CD4-positive, alpha-beta T cell treated with Interleukin-4 for 1 hour (primary cell): ENCODE measurements at places on chromosomes 4 and X.

DNA sequence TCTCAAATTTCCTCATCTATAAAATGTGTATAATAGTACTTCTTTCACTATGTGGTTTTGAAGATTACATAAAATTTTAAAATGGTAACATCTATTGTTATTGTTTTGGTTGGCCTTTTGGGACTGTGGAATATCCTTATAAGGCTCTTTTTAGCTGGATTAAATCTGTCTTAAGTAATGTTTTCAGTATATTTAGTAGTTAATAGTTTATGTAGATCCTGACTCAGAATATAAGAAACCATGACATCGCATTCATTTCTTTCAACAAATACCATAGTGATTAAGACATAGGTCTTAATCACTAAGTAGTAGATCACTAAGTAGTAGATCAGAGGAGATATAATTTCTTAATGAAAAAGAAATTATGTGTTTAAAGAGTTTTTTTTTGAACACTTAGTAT lies 48.5 kb downstream of the MRPL1 start:
- DNase-seq = no peak

- no peak for DNase-seq
These were observed 91.2 kb downstream of the LPAR4 start for GRCh38 chrX:78838709-78839108.

- DNase-seq = no peak
These were observed 381.9 kb downstream of the RAB28 start for GRCh38 chr4:13102092-13102742.

GRCh38 chr4:66340286-66340893 lies 670.1 kb upstream of the EPHA5 start:
- DNase-seq = no peak

GRCh38 chr4:153257991-153258390 lies 53.7 kb downstream of the TRIM2 start:
- DNase-seq = no peak

DNA sequence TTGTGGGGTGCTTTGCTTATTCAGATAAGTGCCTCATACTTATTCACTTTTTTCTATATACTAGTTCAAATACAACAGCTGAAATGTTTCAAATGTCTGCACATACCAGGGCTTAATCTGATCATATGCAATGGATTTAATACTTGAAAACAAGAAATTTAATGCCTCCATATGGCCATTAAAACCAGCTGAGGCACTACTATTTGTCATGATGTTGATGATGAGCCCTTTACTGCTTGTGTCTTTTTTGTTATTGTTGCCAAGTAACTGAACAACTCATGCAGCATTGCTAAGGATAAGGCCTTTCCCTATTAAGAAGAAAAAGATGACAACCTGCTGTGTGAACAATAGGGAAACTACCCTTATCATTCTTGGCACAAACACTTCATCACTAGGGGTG lies 52.5 kb downstream of the MAGEB10 start:
- no peak for DNase-seq

- no peak for DNase-seq
These were observed 89.5 kb upstream of the VEGFC start for GRCh38 chr4:176882206-176882605.

DNA sequence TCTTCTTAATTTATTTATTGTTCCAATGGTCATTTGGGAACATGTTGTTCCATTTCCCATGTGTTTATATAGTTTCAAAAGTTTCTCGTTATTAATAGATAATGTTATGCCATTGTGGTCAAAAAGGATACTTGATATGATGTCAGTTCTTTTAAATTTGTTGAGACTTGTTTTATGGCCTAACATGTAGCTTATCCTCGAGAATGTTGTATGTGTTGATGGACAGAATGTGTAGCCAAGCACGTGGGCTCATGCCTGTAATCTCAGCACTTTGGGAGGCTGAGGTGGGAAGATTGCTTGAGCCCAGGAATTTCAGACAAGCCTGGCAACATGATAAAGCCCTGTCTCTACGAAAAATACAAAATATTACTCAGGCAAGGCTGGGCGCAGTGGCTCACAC lies 168.5 kb upstream of the USP38 start:
- DNase-seq = no peak

DNA sequence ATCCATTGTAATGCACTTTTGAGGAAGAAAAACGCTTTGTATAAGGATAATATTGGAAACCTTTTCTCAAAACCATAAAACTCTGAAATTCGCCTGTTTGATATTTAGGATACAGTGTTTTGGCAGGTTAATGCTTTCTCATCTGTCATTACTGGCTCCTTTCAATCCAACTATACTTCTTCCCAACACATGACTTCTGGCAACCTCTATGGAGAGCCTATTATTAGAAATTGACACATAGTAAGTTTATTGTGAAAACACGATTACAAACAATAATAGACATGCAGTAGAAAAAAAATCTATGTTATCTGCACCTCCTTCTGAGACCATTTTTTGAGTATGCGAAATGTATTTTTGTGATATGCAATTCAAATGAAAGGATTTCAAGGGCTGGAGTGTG lies 4.6 kb upstream of the KLHL34 start:
- no peak for DNase-seq

DNA sequence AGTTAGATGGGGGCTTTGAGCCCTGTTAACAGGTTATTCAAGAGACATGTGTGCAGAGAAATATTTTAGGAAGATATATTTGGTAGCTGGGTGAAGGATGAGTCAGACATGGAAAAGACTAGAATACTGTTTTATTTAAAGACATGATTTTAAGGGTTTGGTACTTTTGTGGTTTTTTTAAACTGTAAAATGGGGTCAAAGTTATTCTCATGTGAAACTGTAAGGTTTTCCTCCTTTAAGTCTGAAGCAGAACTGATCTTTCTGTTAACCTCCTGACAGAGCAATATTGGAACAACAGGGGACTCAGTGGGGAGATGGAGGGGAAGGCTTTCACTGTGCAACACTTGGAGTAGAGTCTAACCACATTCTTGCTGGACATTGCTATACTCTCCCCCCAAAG lies 112.4 kb upstream of the LSM6 start:
- DNase-seq = no peak

- no peak for DNase-seq
These were observed 111.8 kb downstream of the EFNB1 start for GRCh38 chrX:68940601-68941000.

- no peak for DNase-seq
These were observed 272.5 kb downstream of the DCTD start for GRCh38 chr4:182644683-182645050.

- no peak for DNase-seq
These were observed 56.4 kb downstream of the DCX start for GRCh38 chrX:111355523-111356115.

- DNase-seq = no peak
These were observed 31.9 kb downstream of the APLN start for GRCh38 chrX:129622757-129623301.

DNA sequence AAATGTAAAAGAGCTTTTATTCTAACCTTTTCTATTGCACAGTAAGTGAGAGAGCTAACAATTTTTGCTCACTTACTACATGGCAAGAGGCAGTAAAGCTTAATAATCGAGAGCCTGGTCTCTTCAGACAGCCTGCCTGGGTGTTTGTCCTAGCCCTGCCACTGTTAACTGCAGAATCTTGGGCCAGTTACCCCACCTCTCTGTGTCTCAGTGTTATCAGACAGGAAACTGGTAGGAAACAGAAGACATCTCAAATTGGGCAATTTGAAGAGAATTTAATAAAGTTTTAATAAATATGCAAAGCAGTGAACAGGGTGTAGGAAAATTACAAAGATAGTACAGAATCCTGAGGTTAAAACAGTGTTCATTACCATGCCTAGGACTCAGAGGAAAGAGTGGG lies 13.4 kb downstream of the STAP1 start:
- no peak for DNase-seq

DNA sequence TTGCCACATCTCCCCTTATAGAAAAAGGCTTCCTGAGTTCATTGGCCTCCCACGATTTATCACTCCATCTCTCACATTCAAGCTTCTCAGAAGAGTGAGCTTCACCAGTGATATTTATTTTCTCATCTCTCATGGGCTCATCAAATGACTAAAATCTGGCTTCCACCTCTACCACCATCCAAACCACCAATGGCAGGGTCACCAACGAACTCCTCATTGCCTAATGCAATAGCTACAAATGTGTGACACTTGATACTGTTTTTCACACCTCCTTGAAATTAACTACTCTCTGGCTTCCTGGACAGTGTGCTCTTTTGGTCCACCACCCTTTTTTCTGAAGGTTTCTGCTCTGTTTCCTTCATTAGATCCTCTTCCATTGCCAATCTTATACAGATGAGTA lies 129.0 kb downstream of the SH2D1A start:
- DNase-seq = no peak

DNA sequence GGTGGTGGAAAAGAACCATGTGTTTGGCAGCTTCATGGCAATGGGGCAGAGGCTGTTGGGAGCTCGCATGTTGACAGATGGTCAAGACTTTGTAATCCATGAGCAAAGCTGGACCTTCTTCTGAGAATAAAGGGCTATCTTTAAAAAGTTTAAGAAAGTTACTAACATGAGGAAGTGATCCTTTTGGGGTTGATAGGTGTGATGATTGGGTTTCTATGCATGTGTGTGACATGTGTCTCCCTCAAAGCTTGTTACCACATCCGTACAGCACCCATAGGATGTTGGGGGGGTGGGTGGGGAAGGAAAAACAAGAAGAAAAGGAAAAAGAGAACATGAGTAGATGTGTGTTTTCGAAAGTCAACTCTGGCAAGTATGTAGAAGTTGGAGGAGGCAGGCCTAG lies 123.0 kb upstream of the TLR3 start:
- DNase-seq = no peak

- DNase-seq = no peak
These were observed 321.0 kb upstream of the CXXC4 start for GRCh38 chr4:104815665-104816064.

GRCh38 chr4:41192136-41192535 lies 22.2 kb downstream of the APBB2 start:
- no peak for DNase-seq

DNA sequence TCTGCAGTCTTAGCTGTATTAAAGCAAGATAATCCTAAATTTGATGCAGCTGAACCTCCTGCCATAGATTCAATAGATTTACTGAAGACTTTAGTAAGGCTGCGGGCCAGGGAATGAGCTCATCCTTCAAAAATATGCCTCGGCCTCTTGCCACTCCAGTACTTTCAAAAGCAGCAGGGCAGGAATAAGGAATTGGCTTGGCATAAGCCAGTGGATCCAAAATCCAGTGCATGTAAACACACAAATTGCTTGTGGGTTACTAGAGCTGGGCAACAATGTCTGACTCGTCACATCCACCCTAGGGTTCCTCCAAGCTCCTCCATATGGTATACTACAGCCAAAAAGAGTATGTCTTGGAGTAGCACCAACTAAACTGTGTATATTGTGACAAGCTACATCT lies 165.0 kb downstream of the AMELX start:
- DNase-seq = no peak

DNA sequence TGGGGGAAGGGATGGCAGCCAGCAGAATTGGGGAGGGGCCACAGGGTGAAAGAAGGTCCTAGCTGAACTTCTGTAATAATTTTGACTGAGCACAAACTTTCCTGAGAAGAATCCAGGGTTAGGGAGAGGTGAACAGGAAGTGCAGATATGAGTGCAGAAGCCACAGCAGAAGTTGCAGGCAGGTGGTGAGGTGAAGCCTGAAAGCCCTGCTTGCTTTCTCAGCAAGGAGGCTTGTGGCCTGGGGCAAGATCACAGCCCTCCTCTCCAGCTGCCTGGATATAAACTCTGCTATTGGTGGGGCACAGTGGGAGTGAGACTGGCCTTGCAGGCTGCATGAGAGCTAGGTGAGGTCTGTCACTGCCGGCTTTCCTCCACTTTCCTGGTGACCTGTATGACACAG lies 44.1 kb upstream of the UPRT start:
- DNase-seq = no peak

GRCh38 chr4:881709-882108 lies 50.4 kb downstream of the GAK start:
- no peak for DNase-seq

GRCh38 chrX:39479856-39480255 lies 617.9 kb downstream of the BCOR start:
- DNase-seq = no peak

GRCh38 chr4:15996773-15997172 lies 33.8 kb upstream of the FGFBP2 start:
- no peak for DNase-seq

DNA sequence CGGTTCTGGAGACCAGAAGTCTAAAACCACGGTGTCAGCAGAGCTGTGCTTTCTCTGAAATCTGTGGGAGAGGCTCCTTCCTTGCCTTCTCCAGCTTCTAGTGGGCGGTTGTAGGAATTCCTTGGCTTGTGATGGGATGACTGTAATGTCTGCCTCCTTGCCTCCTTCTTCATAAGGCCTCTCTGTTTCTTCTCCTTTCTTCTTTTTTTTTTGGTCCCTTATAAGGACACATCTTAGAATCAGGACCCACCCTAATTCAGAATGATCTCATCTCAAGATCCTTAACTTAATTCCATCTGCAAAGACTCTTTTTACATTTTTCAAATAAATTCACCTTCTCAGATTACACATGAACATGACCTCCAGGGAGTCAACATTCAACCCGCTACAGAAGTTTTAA lies 186.9 kb downstream of the STK32B start:
- no peak for DNase-seq

DNA sequence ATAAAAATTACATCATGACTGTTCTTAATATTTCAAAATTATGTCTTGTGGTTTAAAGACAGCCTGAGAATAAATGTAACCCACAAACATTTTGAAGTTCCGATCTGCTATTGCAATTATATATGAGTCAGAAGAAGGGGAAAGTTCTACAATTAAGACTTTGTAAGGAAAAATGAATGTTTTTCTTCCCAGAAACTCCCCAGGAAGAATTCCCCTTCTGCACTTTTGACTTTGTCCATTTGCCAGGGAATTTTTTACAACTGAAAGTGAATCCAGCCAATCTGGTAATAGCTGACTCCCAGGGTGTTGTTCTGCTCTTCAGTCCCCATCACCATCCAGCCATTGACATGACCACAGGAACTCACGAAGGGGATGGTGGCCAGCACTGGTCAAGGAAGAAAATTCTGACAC lies 61.6 kb upstream of the NOCT start:
- no peak for DNase-seq

- DNase-seq = no peak
These were observed 42.0 kb upstream of the ZXDA start for GRCh38 chrX:57952320-57952678.

DNA sequence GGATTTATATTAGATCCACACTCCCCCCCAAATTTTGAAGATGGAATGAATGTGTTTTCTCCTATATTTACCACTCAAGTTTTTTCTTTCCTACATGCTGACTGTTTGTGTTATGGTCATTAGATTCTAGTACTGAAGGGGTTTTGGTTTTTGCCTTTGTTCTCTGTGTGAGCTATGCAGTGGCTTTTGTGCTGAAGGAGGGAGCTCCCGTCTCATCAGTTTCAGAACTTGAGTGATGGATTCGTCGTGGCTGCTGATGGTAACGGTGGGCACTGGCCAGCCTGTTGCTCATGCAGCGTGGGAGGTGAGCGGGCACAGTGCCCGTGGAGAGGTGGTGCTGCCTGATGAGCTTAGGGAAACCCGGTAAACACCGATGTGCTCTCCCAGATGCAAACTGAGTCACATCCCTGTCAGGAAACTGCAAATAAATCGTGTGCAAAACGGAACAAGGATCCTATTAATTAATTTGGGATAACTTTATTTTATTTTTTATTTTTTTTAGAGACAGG lies 101.5 kb downstream of the SORBS2 start:
- no peak for DNase-seq
